G401 (cell line): ENCODE measurements at places on chromosomes 6 and 20.

GRCh38 chr6:166926748-166927147 lies 29.6 kb downstream of the RNASET2 start:
- no peak for DNase-seq

GRCh38 chr6:97864366-97864765 lies 581.4 kb upstream of the MMS22L start:
- DNase-seq, result no peak

- DNase-seq, result no peak
Measured at GRCh38 chr20:23027721-23028120, 7.4 kb upstream of the SSTR4 start.

- DNase-seq, result no peak
Measured at GRCh38 chr20:10559266-10559665, 114.5 kb downstream of the JAG1 start.
